Activated CD4-positive, alpha-beta T cell treated with anti-CD3 and anti-CD28 coated beads, Interleukin-2, amount 10 ng/mL, durations not matched to agents 24 days and 14 days (primary cell): ENCODE measurements at places on chromosomes 4 and X. TPM values are rescaled to one million over a fixed set of nuclear protein-coding genes. Genes with fewer than 3 reads are reported as not detected.

DNA sequence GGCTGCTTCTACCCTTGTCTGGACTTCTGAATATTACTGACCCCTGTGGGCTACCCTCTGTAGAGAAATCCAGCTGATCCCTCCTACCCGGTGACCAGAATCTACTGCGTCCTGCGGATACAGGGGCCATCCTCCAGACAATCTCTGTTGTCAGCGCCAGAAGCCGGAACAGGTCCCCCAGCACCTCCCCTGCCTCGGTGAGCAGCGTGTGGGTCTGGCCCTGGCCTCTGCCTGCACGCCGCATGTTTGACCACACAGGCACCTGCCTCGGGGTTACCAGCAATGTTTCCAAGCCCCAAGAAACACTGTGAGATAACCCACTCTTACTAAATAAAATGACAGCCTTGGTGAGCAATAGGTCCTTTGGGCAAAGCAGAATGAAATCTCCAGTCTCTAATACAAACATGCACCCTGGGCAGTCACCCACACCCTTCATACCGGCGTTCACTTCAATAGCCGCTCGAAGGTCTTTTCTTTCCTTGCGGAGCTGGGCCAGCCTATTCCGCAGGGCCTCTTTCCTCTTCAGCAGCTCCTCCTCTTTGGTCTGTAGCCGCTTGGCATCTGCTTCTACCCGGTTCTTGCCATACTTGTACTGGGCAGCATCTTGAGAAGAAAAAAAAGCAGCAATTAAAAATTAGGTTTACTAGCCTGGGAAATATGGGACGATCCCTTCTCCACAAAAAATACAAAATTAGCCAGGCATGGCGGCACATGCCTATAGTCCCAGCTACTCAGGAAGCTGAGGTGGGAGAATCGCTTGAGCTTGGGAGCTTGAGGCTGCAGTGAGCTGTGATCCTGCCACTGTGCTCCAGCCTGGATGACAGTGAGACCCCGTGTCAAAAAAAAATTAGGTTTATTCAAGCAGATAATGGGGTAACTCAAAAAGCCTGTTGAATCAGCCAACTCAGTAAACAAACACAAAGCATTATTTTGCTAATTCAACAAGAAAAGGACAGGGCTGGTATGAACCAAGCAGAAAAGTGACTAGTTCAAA is 165.1 kb downstream of the AFAP1 start:
- no peak for DNase-seq

DRP2 gene
- 0.28 and 0.31 TPM in 2 replicates for total RNA-seq

- DNase-seq = no peak
Measured at GRCh38 chr4:81923140-81923539, 450.7 kb downstream of the HNRNPD start.

DNA sequence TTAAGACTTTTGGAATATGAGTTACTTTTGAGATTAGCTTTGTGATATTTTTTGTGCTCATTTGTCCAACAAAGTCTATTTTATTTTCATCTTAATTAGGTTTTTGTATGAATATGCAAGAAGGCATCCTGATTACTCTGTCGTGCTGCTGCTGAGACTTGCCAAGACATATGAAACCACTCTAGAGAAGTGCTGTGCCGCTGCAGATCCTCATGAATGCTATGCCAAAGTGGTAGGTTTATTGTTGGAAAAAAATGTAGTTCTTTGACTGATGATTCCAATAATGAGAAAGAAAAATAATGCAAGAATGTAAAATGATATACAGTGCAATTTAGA is 10.8 kb downstream of the ALB start:
- DNase-seq = no peak
